T-helper 2 cell (primary cell): ENCODE measurements at places on chromosomes 4 and X.

DNA sequence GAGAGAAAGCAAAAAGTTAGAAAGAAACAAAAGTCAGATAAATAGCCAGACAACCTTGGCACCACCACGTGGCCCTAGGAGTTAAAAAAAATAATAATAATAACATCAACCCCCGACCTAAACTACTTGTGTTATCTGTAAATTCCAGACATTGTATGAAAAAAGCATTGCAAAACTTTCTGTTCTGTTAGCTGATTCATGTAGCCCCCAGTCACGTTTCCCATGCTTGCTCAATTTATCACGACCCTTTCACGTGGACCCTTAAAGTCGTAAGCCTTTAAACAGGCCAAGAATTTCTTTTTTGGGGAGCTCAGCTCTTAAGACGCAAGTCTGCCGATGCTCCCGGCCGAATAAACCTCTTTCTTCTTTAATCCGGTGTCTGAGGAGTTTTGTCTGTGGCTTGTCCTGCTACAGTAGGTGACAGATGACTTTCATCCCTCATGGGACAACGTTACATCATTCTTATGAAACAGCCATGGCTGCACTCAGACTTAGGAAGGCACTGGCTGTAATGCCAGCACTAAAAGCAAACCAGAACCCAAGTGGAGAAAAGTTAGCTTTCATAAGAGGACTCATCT is 520 bp downstream of the ACOX3 start:
- no peak for DNase-seq

DNA sequence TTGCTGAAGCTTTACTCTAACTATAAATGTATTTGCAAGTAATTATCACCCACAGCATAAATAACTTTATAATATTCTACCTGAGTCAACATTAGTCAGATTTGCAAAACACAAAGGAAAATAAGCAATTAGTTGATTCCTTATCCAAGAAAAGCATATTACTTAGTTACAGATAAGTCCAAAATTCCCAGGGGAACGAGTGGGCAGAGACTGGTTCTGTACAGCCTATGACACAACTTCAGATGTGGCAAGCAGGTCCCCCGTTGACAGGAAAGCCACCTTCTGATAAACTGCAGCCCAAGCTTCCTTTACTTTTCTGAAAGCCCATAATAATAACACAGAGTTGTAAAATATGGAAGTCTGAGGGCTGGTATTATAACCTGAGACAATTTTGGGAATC is 62.4 kb upstream of the NDP start:
- no peak for DNase-seq

GRCh38 chr4:121187206-121187605 is 23.1 kb upstream of the TNIP3 start:
- no peak for DNase-seq

DNA sequence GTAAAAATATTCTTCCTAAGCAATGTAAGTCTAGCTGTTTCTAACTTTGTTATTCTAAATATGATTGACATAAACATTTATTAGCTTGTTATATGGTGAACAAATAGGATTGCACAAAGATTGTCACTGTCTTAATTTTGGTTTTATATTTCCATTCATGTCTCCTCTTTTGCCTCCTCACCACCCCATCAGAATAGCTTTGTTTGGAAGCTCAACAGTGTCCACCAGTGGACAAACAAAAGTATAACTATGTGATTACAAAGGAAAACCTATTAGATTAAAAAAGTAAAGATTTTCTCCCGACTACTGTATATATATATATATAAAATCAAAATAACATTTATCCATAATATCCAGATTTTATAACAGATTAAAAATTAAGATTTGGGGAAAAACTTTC is 468.2 kb downstream of the ZIC3 start:
- no peak for DNase-seq

DNA sequence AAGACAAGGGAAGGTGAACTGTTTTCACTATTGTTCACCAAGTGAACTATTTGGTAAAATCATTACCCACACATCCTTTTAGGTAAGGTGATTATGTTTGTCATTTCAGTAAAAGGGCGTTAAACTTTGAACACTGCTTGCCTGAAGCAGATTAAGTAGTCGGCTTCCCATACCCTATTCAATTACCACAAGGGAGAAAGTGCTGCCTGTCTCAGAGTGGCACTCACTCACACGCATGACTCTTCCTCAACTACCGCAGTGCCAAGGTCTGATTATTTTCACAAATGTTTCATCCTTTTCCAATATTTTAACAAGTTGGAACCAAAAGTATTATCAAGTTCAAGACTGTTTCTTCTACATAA is 11.0 kb downstream of the VEGFC start:
- DNase-seq = no peak

DNA sequence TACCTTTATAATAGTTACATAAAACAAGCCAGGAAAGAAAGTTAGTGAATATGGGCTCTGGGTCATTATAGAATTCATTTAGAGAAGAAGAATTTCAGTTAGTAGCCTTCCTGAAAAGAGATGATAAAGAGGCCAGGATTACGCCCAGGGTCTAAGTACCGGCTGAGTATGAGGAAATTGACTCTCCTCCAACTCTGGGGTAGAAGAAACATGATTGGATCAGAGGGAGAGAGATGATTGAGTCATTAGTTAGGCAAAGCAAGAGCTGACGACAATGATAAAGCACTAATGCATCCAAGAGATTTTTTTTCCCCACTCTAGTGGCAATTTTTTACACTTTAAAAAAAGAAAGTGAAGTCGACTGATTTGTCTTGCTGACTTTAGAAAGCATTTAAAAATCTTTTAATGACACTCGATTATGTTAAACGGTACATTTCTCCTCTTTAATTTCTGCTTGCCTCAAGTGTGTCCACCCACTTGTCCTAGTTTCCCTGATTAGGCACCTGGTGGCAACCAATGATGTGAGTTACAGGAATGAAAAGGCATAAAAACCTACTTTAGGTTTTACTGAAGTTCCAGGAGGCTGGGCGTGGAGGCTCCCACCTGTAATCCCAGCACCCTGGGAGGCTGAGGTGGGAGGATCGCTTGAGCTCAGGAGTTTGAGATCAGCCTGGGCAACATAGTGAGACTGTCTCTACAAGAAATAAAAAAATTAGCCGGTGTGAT is 37.3 kb upstream of the IGFBP7 start:
- DNase-seq = no peak

DNA sequence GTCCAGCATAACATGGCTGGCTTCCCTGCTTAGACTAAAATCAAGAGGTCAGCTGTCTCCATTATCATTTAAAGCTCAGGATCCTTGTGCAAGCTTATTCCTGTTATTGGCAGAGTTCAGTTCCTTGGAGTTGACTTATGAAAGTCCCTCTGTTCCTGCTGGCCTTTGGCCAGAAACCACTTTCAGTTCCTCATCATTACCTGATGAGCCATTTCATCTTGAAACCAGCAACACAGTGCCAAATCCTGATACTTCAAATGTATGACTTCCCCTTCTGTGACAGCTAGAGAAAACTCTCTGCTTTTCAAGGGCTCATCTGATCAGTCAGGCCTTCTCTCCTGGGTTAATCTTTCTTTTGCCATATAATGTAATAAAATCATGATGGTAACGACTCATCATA is 110.6 kb upstream of the FSTL5 start:
- DNase-seq = no peak

DNA sequence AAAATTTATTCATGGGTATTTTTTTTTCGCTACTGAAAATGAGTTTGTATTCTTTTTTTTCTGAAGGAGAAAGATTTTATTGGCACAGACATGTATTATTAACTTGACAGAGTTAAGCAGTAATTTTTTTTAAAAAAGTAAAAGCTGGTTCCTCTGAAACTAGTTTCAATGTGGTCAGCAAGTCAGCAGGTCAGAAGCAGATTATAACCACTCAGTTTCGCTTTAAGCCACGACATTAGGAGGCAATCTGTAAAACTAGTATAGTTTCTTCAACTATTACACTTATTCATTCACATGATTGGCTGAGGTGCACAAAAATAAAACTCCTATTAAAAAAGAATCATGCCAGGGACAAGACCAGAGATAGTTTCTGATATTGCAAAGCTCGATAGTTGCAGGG is 714.2 kb upstream of the PCDH7 start:
- DNase-seq = no peak
